ENCODE measurements at places on chromosomes 1 and 21. TPM values are rescaled to one million over a fixed set of nuclear protein-coding genes. Genes with fewer than 3 reads are reported as not detected.
A peak's percentile ranks its signal among the peaks of the same experiment; 100 is the strongest.

The SDC3 gene
- polyA plus RNA-seq, result 13.7 TPM

The PROK1 gene
- polyA plus RNA-seq, result not detected

The MXRA8 gene
- polyA plus RNA-seq, result 205 TPM

The PERM1 gene
- polyA plus RNA-seq, result not detected

- DNase-seq, result no peak
Observed at GRCh38 chr1:110285316-110285715, 53.9 kb upstream of the RBM15 start.

GRCh38 chr1:35587736-35588135 is 14.6 kb downstream of the TFAP2E start:
- DNase-seq, result no peak

DNA sequence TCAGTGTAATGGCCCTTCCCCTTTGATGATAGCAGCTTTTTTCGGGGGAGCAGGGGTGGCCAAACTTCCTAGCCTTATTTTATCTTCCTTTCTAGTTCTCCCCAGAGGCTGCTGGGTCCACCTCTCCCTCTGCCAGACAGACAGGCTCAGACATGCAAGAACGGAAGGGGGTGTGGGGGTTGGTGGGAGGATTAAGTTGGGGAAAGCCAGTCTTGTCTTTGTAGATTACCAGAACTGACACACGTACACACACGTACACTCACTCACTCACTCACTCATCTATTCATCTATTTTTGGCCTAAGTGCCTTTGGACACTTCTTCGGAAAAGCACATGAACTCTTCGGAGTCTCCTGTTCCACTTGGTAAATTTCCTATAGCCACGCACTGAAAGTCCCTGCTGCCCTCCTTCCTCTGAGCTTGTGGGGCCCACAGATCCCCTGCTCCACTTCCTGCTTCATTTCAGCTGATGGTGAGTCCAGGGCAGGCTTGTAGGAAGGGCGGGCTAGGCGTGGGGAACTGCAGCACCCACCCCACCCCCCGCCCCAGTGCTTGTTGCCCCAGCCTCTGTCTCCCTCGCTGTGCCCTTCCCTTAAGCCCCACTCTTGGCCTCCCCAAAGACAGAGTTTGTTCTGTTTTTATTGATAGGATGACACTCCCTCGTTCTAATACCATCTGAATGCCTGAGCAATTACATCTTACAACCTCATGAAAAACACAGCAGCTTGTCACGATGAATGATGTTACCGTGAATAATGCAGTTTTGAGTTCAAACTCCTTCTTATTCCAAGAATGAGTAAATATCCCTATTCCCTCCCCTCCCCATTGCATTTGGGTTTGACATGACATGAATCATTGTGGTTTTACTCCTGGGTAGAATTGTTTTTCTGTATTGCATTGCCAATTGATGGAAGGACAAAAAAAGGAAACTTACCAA is 60.7 kb upstream of the ATP5PO start:
- DNase-seq, result peak; percentile 90

DNA sequence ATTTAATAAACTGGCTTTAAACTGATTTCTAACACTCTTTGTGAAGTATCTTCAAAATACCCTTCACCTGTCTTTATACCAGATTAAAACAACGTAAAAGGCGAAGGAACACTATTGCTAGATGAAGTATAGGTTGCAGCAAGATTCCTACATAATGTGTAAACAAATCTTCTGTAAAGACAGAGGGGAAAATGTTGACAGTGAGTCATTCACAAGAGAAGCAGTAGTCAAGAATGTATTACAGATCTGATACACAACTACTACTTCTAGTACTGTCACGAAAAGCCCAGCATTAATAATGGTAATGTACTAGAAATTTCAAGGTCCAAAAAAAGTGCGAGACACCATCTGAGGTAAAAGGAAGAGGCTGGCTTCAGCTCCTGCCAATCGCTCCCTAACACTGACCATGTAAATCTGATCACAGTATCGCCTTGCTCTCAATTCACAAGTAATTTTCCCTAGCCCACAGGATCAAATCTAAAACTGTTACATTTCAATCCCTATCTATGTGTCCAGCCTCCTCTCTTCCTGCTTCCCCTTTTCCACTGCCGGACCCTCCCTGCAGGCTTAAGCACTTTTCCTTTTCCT is 290.4 kb downstream of the AKT3 start:
- DNase-seq, result peak; percentile 29

GRCh38 chr1:19533626-19534025 is 48.3 kb upstream of the CAPZB start:
- DNase-seq, result no peak
